Suppressor macrophage (primary cell): ENCODE measurements at places on chromosomes 11 and 22.

GRCh38 chr11:65390996-65391395 is 4.6 kb downstream of the FRMD8 start:
- DNase-seq: no peak

GRCh38 chr11:67646535-67647336 is 3.8 kb downstream of the ACY3 start:
- DNase-seq: no peak

DNA sequence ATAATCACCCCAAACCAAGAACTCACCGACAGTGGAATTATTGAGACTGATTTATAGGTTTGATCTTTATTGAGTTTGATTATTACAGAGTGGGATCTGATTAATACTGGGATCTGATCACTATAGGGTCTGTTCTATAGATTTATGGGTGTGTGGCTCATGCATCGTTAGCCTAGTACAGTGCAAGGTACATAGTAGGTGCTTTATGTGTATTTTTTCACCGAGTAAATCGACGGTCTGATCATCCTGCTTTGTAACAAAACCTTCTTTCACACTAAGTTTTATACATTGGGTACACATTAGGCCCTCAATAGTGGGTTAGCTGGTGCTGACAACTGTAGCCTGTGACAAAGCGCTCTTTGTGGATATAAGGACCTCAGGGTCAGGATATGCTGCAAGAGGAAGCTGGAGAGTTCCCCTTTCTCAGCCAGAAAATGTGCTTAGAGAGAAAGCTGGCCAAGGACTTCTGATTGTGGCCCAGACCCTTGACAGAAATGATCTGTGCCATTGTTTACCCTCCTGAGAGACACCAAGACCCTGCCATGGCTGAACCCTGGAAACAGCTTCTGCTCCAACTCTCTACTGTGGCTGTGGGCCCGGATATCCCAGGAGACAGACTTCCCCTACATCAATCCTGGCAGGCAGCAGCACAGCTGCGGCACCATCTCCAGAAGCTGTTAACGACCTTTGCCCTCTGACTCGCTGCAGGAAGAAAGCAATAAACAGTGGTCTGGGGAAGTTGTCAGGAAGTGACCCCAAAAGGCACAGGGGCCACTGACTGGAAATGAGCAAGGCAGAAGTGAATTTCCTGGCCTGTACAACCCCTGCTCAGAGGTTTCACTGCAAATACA is 16.1 kb upstream of the TPP1 start:
- peak; percentile 85 for DNase-seq

DNA sequence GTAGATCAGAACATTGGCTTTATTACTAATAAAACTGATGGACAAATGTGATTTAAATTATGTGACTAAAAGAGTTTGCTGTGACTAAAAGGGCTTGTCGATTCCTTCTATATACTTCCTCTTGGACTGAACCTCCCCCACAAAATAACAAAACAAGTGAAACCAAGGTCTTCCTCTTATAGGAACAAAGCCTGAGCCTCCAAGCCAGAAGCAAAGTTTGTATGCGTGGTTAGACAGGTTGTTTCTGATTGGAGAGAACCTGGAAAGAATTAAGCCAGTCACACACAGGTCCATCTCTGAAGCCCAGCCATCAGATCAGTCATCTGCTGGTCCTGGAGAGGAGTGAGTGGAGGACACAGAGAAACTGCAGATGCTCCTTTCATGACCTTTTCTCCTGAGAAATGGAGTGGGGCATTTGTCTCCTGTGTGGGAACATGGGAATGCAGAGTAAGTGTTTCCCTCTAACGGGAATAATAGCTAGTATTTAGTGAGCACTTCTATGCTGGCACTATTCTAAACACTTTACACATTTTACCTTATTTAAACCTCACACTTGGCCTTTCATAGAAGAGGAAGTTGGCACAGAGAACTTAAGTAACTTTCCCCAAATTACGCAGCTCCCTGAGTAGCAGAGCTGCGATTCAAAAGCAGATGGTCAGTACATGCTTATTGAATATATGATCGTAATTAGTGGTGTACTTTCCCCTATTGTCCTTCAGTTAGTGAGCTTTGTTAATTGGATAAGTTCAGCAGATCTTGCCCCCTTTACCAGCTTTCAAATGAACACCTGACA is 77.1 kb downstream of the UVRAG start:
- peak; percentile 86 for DNase-seq

GRCh38 chr11:80613655-80614054 is 1172.8 kb upstream of the TENM4 start:
- DNase-seq: no peak
